ENCODE measurements at places on chromosomes 16 and 17.

- DNase-seq, result no peak
Measured at GRCh38 chr16:51359141-51359955, 208.3 kb upstream of the SALL1 start.

DNA sequence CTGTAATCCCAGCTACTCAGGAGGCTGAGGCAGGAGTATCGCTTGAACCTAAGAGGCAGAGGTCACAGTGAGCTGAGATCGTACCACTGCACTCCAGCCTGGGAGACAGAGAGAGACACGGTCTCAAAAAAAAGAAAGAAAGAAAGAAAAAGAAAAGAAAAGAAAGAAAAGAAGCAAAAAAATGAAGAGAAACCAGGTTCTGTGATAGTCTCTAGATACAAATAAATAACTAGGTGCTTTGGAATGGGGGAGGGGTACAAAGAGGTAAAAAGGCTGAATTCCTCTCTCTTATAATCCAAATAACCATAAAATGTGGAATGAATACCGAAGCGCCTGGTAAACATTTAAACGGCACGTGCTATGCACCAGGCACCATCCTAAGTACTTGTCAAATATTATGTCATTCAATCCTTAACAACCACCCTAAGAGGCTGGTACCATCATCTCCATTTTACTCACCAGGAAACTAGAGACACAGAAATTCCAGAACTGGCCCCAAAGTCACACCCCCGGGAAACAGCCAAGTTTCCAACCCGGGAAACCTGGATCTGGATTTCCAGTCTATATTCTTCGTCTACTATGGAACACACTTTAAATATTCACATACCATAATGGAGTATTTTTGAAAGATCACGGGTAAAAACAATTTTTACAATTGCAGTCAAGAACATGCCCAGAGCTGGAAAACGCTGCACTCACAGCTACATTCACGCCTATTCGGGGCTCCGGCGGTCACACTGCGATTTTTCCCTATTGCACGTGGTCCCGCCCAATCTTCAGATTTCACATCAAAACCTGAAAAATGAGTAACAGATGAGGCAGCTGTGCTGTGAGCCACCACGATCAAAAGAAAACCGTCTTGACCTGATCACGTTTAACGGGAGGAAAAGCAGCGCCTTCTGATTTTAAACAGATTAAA, 10.5 kb downstream of the NXN start:
- no peak for DNase-seq

GRCh38 chr17:30200106-30200505, 35.4 kb downstream of the SLC6A4 start:
- no peak for DNase-seq

DNA sequence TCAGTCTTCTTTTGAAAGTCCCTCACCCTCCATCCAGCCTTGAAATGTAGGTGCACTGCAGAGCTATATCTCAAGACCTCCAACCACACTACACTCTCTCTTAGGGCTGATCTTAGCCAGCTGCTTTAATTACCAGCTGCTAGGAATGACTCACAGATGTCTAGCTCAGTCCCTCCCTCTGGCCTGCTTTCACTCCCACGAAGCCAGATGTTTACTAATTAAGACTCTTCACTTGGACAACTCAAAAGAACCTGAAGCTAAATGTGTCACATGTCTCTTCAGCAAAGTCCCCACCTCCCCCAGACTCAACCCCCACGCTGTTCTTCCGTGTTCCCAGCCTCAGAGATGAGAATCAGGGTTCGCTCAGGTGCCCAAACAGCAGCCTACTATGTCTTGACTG, 2.6 kb downstream of the GTF3C1 start:
- DNase-seq, result no peak
